Fibroblast of skin of scalp (primary cell): ENCODE measurements at places on chromosomes 5 and 9.

- peak; percentile 12 for DNase-seq
These were observed 1692.7 kb downstream of the EFNA5 start for GRCh38 chr5:105978011-105978410.

DNA sequence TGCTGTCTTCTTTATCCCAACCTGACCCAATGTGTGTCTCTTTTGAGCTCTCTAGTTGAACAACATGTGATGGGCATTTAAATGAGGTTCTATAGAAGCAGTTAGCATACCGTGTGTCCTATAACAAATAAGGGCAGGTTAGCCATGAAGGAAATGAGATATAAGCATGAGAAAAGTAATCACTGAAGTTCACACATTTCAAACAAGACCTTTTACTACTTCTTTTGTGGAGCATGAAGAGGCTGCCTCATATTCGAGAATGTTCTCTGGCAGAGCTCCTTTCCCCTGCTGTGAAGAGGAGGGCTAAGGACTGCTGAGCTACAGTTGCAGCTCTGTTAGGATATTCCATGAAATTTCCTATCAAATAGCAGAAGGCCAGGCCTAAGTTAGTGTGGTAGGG, 15.2 kb upstream of the SNCAIP start:
- no peak for DNase-seq

DNA sequence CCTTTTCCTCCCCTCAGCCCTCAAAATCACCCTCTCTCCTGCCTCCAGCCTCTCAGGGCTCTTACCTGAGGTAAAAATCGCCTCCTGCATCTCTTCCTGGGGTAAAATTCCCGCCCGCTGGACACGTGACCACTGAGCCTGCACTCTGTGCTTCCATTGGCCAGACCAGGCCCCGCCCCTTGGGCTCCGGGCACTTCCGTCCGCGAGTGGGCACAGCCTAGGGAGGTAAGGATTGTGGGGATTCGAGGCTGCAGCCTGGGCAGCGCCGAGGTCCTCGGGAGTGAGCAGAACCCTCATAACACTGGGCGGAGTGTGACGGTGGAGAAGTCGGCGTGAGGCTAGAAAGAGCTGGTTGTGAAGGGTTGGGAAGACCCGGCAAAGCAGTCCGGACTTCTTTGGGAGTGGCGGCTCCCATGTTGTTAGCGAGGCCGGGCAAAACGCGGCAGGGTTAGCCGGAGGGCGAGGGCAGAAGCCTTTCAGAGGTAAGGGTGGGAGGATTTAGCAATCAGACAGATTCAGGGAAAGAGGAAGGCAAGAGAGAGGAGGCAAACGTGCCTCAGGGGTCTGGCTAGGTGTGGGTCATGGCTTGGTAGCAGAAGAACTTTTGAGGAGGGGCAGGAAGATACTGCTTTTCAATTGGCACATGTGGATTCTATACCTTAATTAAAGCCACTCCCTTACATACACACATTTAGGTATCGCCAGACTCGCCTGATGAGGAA, at the start of gene SHOC1:
Gene SHOC1 (minus strand): TSS at position 103 of the 722 bp plus-strand sequence. CDS start 3,519 bp downstream, outside the sequence.
- DNase-seq, result no peak

GRCh38 chr5:4947893-4948536, 192.1 kb upstream of the ADAMTS16 start:
- DNase-seq, result no peak

GRCh38 chr5:151141535-151141934, 16.0 kb downstream of the ANXA6 start:
- no peak for DNase-seq

GRCh38 chr5:88393716-88394535, 125.3 kb upstream of the TMEM161B start:
- DNase-seq, result no peak

DNA sequence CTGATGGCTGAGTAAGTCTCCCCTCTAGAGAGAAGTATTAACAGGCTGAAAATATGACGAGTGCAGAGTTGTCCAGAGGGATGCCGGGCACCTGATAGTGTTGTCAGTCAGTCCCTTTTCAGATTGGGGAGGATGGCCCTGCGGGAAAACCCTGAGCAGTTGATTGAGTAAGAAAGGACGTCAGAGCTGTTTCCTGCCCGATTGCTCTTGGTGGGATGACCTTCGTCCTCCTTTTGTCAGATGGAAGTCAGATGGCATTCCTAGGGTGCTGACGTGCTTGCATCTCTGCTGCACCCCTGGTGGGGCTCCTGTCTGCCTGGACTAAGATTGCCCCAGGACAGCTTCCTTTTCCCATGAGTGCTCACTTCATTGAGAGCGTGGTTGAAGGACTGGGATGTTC, 9.8 kb downstream of the ZNF354B start:
- DNase-seq, result no peak

DNA sequence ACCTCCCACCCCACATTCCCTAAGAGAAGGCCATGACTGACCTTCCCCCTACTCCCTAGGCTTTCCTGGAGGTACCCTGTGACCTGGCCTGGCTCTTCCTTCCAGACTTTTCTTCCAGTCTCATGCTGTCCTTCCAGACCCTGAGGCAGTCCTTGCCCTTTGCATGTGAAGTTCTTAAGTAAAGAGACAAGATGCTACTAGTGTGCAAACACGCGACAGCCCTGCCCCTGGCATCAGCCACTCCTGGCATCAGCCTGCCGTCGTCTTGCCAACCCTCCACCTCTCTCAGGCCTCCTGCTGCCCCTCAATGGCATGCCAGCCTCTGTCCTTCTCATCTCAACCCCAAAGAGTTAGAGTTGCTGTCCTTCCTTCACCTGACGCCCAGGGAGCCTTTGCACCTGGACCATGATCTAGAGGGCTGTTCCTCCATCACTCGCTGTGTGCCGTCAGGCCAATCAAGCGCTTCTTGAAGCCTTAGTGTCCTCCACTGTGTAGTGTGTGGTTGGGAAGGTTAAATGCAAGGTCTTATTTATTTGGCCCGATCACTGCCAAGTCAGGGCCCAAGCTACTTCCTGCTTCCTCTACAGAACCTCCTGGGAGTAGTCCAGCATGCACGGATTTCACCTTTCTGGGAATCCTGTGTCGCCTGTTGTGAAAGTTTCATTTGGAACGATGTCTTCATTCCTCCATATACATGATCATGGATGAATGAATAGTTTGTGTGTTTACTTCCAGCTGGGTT, 61.9 kb downstream of the WWC1 start:
- DNase-seq, result no peak

DNA sequence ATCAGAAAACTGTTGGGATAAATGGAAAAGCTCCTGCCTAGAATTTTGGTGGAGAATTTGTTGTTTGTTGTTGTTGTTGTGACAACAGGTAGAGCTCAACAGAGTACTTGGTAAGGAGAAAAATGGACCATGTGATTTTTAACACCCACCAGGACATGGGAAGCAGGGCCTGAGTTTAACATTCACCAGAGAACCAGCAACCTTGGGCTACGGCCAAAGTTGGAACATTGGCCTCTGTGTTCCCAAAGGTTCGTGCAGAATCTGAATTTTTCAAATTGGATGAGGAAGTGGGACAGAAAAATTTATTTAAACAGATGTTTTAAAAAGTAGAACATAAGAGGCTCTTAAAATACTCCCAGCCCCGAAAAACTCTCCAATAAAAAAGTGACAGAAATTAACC, 127.0 kb downstream of the GNA14 start:
- DNase-seq, result no peak

- no peak for DNase-seq
These were observed 140.1 kb downstream of the TLE4 start for GRCh38 chr9:79711874-79712273.

GRCh38 chr5:170238456-170239196, 5.8 kb downstream of the C5orf58 start:
- no peak for DNase-seq
